ENCODE measurements at places on chromosomes 3 and 15. TPM values are rescaled to one million over a fixed set of nuclear protein-coding genes. Genes with fewer than 3 reads are reported as not detected.
A peak's percentile ranks its signal among the peaks of the same experiment; 100 is the strongest.

SLC6A6 gene
- 33.2 TPM for total RNA-seq

DNA sequence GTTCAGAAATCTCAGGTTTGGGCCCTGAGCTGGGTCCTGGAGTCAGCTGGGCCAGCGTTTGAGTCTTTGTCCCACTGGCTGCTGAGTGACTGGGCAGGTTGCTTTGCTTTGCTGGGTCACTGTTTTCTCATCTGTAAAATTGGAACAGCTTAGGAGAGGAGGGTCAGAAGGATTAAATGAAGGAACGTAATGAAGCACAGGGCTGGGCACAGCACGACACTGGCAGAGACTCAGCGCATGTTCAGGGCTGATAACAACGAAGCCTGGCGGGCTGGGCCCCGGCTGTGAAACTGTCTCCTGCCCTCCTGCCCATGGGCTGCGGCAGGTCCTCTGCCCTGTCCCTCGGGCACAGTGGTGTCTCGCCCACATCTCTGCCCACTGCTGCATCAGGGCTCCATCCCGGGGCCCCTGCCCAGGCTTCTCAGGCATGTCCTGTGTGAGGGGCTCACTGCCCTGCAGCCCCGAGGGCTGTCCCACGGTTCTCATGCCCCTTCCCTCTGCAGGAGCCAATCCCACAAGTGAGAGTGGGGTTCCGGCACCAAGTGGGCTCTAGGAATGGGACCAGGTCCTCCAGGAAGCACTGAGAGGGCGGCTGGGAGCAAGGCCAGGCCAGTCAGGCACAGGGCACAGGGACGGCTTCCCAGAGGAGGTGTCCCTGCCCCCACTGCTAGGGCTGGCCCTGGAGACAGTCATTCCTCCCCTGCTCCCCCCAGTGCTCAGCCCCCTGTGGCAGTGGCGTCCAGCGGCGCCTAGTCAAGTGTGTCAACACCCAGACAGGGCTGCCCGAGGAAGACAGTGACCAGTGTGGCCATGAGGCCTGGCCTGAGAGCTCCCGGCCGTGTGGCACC lies 88.0 kb downstream of the TBC1D2B start:
- no peak for DNase-seq

GRCh38 chr3:185988816-185989175 lies 51.0 kb upstream of the TRA2B start:
- no peak for DNase-seq

DNA sequence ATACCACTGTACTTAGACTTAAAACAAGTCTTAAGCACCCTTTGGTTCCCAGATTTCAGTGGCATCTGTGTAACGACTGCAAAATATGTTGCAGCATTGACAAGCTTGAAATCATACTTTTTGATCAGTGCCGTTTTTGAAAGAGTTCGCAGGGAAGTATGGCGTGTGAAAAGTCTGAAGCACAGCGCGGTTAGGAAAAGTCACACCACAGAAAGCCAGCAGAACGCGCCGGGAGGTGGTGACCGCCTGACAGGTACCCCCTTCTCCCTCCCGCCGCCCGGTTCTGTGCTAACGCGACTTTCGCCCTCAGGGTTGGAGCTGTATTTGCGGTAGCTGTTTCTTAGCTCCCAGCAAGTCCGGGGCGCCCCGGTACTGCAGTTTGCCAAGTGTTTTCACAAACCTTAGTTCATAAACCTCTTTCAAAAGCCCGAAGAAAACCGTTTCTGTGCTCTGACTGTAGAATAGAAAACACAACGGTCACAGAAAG lies 481 bp upstream of the CRYBG3 start:
- DNase-seq, result peak; percentile 71

- no peak for DNase-seq
Observed at GRCh38 chr3:157390713-157391515, 45.7 kb upstream of the PTX3 start.

SPINK8 gene
- total RNA-seq, result not detected

DNA sequence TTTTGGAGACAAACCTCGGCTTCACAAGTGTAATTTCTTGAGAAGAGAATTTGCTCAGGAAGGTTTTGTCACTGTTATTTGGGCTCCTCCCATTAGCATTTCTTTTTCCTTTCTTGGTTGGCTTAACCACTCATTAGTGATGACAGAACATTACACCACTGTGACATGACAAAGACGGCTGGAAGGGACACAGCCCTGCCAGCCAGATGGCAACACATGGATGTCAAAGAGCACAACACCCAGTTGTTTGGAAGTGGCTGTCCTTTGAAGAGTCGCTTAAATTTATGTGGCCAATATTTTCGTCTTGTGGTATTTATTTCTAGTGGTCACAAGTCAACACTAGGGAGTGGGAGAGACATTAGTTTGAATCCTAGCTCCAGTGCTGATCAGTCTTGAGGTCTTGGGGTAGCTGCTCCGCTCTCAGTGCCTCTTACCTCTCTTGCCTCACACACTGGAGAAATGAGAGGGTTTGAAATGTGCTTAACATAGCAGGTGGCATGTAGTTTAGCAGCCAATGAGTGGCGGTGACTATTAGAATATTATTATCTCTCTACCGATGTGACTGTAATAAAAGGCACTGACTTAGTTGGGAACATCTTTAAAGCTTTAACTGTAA lies 92.8 kb downstream of the FRMD4B start:
- DNase-seq, result no peak

GRCh38 chr3:20056725-20057611 lies 16.7 kb downstream of the KAT2B start:
- DNase-seq, result peak; percentile 69

GRCh38 chr3:161008086-161008485 lies 97.1 kb downstream of the B3GALNT1 start:
- DNase-seq, result no peak

DNA sequence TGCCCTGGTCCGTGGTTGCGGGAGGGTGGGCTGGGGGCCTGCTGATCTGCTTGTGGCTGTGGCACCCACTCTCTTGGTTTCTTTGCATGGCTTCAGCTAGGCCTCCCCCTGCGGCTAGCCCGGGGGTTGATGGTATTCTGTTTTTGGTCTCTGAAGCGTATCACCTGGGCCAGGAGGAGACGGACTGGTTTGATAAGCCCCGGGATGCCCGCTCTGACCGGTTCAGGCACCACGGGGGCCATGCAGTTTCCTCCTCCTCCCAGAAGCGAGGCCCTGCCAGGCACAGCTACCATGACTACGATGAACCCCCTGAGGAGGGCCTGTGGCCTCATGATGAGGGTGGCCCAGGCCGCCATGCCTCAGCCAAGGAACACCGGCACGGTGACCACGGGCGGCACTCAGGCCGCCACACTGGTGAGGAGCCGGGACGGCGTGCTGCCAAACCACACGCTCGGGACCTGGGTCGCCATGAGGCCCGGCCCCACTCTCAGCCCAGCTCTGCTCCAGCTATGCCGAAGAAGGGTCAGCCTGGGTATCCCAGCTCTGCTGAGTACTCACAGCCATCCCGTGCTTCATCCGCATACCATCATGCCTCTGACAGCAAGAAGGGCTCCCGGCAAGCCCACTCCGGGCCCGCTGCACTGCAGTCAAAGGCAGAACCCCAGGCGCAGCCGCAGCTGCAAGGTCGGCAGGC lies 11.3 kb upstream of the APEH start:
- DNase-seq, result no peak

GRAMD1C gene
- 2.2 TPM for total RNA-seq

DNAH12 gene
- under 0.01 TPM for total RNA-seq

GRCh38 chr3:168094877-168095610 lies 680 bp downstream of the GOLIM4 start:
- DNase-seq, result peak; percentile 69

DNA sequence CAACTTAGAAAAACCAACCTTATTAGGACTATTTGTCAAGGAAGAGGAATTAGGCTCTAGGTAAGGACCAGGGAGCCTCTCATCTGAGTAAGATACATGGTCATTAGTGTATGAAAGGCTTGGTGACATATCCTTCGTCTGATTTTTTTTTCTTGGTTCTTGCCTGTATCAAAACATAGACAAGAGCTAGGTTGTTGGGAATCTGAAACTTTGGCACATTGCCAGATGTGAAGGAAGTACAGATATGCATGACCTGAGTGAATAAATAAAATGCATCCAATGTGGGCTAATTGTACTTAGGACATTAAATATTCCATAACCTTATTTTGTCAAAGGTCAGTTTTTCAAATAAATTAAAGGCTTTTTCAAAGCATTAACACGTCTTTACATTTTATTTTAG lies 151.8 kb downstream of the SYNPR start:
- peak; percentile 1 for DNase-seq

- no peak for DNase-seq
Observed at GRCh38 chr3:70277304-70277703, 35.1 kb downstream of the MDFIC2 start.

SECISBP2L gene
- total RNA-seq, result 43.5 TPM

DNA sequence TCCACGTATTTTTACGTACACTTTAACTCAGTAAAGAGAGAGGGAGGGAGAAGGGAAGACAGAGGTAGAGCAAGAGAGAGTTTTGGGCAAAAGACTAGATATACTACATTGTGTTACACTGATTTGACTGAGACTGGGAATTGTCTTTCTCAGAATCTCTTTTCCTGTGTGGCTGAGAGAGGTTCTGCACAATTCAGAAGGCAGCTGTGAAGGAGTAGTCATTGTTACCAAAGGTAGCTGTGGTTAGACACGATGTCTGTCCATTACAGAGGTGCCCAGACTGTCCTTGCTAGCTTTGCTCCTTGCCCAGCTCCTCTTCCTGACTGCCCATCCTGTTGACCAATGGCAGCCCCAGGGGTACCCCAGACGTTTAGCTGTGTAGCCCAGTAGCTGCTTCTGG lies 577.5 kb upstream of the CBLB start:
- DNase-seq, result no peak

TMEM158 gene
- 22.9 TPM for total RNA-seq

DNA sequence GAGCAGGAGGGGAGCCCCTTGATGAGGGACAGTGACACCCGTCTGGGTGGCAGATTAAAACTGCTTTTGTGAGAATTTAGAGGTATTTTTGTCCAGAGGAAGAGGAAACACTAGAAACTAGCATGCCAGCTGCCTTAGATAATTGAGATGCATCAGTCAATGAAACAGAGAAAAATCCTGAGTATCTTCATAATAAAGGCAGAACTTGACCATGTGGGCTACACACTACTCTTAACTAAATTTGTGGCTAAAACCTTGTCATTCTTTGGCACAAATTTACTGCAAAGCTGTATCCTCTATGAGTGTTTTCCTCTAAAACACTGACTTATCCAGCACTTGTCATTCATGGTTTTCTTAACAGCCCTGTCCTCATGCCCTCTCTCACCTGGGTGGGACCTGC lies 259.7 kb upstream of the TPM1 start:
- no peak for DNase-seq

- DNase-seq, result peak; percentile 51
Observed at GRCh38 chr3:66797889-66798560, 200.1 kb upstream of the KBTBD8 start.

DNA sequence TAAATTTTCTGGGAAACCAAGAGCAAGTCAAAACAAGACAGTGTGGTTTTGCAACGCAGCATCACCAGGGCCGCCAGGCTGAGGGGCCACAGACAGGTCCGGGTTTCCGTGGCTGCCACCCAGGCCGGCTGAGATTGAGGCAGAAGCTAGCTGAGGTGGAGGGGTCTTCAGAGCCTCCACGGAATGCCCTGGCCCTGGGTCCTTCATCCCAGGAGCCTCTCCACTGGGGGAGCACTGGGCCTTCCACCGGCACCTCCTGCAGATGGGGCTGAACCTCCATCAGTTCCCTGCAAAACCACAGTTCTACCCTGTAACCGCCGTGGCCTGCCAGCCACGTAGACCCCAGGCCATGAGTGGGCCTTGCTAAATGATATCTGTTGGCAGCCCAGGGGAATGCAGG lies 152.7 kb downstream of the CHSY1 start:
- no peak for DNase-seq

DNA sequence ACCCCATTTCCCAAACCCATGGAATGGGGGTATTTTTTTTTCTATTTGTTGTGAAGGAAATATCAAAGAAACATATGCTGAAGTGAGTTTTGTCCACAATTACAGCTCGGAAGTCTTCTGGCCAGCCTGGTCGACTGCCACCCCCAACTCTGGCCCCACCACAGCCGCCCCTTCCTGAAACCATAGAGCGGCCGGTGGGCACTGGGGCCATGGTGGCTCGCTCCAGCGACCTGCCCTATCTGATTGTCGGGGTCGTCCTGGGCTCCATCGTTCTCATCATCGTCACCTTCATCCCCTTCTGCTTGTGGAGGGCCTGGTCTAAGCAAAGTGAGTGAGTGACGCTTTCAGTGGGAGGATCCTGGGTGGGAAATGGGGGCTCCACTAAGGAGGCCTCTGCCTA lies 71.9 kb downstream of the BOC start:
- no peak for DNase-seq

DNA sequence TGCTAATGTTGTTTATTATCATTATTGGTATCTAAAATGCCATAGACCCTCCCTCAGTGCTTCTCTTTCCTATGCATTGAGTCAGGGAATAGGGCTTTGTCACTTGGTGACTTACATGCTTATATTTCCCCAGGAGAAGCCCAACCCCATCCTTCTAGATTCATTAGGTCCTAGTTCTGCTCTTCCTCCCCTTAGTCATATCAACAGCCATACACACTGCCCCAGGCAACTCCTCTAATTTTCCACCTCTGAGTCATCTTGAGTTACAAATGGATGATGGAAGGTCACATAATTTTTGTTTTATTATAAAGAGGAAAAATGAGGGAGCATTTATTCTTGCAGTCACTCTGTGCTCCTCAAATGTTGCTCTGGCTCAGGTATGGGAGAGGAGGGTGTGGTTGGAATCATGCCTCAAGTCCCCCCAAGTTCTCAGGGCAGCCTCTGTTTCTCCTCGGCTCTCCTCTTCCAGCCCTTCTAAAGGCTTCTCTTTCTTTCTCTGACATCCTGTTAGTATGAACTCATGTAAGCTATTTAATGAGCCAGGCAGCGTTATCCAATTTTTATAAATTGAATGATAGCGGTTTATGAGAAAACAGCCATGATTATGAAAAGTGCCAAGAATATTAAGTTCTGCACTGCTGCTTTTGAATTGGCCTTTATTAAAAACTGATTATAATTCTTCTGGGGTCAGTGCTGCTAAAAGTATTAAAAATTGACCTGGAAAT lies 45.6 kb upstream of the FSTL1 start:
- peak; percentile 62 for DNase-seq

GRCh38 chr15:25883463-25884259 lies 20.5 kb upstream of the ATP10A start:
- peak; percentile 4 for DNase-seq

CHRNA5 gene
- 0.64 TPM for total RNA-seq

DNA sequence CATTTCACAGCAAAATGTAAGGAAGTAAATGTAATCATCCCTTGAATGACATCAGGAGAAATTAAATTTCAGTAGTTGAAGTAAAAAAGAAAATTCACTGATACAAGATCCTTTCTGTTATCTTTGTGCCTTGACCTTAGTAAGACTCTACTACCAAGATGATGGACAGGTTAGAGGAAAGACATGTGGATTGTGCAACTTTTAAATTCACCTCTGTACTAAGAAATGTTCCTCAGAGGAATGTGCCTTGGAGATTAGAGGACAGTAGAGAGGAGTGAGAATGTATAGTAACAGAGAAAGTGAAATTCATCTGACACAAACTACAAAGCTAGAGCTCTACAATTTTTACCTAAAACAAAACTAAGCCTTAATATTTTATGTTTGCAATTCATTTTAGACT lies 375.3 kb downstream of the PLOD2 start:
- DNase-seq, result no peak

Data from fibroblast of villous mesenchyme (primary cell).